Left renal cortex interstitium (tissue), 4 donors: ENCODE measurements at places on chromosomes 11 and 22.

- no peak for DNase-seq
Observed at GRCh38 chr11:134454146-134454690, 42.2 kb upstream of the B3GAT1 start.

GRCh38 chr11:59692915-59693314 lies 20.7 kb downstream of the OR10V1 start:
- DNase-seq = no peak

DNA sequence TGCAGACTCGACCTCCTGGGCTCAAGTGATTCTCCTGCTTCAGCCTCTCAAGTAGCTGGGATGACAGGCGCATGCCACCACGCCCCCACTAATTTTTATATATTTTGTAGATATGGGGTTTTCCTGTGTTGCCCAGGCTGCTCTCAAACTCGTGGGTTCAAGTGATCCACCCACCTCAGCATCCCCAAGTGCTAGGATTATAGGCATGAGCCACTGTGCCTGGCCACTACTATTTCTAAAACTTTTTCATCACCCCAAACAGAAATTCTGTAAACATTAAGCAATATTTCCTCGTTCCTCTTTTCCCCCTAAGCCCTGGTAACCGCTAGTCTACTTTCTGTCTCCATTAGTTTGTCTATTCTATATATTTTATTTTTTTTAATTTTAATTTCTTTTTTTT lies 9.0 kb upstream of the ATG16L2 start:
- DNase-seq = no peak

- DNase-seq = no peak
Observed at GRCh38 chr11:32188785-32189184, 97.9 kb downstream of the RCN1 start.

GRCh38 chr11:1953489-1954266 lies 6.5 kb downstream of the MRPL23 start:
- no peak for DNase-seq

DNA sequence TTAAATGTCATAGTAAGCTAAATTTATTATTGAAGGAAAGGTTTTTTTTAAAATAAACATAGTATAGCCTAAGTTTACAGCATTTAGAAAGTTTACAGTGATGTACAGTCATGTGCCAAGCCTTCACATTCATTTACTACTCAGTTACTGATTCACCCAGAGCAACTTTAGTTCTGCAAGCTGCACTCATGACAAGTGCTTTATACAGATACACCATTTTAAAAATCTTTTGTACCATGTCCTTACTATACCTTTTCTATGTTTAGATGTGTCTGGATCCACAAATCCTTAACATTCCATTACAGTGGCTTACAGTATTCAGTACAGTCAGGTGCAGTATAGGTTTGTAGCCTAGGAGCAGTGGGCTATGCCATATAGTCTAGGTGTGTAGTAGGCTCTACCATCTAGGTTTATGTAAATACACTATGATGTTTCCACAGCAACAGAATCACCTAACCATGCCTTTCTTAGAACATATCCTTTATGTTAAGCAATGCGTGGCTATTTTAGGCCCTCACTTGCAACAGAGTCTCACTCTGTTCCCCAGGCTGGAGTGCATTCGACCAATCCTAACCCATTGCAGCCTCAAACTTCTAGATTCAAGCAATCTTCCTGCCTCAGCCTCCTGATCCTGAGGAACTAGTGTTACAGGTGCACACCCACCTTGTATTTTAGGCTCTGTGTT lies 79.5 kb upstream of the SLC25A18 start:
- no peak for DNase-seq

DNA sequence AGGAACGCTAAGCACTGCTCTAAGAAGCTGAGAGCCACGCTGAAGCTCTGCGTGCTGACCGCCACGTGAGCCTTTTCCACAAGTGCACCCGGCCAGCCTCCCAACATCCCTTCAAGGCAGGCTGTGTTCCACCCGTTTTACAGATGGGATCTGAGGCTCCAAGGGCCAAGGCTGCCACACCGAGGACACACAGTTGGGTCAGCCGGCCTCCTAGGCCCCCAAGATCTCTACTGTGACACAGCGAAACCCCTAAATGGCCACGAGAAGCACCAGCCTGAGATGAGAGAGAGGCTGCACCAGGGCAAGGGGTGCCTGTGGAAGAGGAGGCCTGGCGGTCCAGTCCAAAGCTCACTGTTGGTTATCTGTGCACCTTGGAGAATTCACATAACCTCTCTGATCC lies 11.8 kb upstream of the CD5 start:
- DNase-seq = no peak

DNA sequence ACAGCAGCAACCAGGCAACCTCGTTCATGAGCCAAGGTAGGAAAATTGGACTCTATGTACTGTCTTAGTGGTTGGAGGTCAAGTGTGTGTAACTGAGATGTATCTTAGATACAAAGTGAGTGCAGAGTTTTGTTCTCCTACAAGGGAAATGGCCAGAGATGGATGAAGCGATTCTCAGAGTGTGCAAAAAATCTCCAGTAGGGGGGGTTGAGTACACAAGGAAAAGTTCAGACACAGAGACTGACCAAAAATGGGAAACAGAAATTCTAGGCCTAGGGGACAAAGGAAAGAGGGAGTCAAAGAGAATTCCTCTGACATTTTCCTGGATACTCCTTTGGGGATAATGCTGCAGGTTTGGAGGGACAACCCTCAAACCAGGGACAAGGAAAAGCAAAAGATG lies 38.2 kb upstream of the OR5AK2 start:
- DNase-seq = no peak

DNA sequence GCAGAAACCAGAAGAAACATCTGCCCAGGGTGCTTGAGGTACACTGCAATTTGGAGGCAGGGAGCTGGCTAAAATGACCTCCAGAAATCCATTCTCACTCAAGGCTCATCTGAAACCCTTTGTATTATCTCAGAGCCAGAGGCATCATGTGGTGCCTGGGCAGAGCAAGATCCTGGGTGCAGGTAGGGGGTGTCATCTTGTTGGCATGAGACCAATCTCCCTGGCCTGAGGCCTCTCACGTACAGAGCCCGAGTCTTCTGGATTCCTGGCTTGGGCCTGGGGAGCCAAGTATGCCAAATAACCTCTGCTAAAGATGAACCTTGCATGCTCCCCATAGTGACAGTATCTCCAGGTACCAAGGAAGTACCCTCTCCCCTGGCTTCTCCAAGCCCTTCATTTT lies 2.4 kb downstream of the LMO1 start:
- DNase-seq = no peak

GRCh38 chr11:93822359-93822758 lies 28.1 kb downstream of the VSTM5 start:
- DNase-seq = no peak

DNA sequence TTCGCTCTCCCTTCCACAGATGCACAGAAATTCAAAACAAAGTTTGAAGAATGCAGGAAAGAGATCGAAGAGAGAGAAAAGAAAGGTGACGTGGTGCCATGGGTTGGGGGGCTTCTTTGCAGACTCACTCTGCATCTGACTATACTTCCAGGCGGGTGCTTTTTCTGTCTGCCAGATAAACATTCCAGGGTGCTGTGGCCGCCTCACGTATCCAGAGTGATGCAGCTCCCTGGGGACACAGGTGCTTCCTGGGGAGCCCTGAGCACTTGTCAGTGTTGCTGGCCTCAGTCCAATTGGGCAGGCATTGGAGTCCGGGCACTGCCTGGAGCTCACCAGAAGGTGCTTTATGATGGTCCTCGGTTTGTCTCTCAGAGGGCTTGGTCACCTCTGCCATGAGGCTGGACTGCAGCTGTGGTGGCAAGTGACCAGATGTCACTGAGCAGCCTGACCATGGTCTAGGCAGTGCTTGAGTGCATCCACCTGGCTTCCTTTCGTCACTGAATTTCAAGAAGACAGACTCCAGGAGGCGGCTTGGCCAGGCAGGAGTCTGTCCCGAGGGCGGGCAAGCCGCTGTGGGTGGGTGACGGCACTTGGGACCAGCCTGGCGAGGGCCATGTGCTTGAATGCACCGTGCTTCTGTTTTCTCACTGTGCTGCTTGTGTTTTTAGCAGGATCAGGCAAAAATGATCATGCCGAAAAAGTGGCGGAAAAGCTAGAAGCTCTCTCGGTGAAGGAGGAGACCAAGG lies 5.1 kb upstream of the ZDHHC8 start:
- DNase-seq = no peak

- DNase-seq = no peak
Observed at GRCh38 chr11:4658629-4659445, 15.1 kb downstream of the OR51E1 start.

DNA sequence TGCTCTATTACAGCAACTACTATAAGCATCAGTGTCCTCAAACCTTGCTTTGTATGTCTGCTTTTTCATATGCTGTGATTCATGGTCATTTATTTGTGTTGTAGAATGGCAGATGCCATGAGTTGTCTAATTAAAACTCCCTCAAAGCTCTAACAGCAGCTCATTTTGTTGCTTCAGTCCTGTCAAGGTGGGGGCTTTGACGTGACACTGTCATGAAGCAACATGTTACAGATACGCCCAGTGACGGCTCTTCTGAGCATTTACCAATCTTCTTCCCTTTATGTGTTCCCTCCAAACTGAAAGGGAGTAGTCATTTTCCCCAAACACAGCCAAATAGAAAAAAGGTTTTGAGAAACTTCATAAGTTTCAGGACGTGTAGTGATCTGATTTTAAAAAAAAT lies 106.7 kb downstream of the DBX1 start:
- DNase-seq = no peak

DNA sequence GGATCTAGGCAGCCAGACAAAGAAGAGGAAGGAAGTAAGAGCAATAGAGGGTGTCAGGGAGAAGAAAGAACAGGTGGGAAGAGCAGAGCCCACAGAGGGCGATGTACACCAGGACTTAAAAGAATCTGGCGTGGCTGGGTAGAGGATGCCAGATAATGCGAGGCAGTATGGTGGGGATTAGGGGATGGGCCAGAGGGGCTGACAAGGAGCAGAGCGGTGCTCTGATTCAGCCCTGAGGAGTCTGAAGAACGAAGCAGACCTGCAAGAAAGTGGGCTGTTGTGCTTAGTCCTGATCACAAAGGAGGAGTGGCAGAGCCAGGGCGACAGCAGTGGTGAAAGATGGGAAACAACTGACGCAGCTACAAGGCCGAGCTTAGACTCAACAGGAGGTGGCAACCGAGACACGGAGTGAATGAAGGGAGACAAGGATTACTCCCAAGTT lies 163.7 kb downstream of the LARGE1 start:
- no peak for DNase-seq

DNA sequence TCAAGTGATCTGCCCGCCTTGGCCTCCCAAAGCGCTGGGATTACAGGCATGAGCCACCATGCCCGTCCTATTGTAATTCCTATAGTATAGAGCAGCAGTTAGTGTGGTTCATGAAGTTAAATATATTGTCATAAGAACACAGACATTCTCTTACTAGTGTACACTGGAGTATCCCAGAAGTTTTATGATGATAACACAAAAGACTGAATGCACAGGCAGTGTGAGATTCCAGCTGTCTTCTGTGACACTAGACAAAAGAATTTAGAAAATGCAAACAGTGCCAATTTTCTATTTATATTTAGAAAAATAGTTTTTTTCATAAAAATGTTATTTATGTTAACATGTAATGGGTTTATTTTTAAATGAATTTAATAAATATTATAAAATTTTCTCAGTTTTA lies 39.4 kb upstream of the RBX1 start:
- no peak for DNase-seq

GRCh38 chr11:12973528-12974181 lies 35.5 kb upstream of the RASSF10 start:
- DNase-seq = no peak

- no peak for DNase-seq
Observed at GRCh38 chr22:31828739-31829138, 74.9 kb downstream of the DEPDC5 start.

DNA sequence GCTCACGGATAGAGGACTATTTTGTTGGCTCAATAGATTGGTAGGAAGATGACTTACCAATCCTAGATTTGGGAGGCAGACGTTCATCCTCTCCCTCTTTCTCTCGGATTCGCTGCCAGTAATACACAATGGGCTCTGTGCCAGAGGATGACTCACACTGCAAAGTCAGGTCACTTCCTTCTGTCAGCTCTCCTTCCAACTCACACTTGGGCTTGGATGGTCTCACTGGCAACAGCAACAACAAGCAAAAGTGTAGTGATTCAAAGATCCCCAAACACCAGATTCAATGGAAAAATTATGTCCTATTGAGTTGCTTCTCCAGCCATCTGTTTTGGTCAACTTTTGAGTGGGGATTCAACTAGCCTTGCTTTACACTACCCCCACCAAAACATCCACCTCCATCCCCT lies 21.7 kb upstream of the HSPA8 start:
- DNase-seq = no peak

DNA sequence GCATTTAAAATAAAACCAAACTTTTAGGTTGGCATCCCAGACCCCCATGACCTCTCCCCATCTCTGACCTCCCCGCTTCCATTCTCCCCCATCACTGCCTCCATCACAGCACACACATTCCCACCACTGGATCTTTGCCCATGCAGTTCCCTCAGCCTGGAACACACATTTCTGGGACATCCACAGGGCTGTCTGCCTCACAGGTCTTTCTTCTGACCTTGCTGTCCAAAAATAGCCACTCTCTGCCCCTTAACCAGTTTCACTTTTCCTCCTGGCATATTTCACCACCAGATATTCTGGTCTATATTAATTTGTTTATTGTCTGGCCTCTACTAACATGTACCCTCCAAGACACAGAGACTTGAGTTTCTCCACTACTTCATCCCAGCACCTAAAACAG lies 75.2 kb upstream of the PRDM11 start:
- no peak for DNase-seq

GRCh38 chr11:77379253-77379652 lies 77.8 kb upstream of the GDPD4 start:
- no peak for DNase-seq

- no peak for DNase-seq
Observed at GRCh38 chr11:26719998-26720397, 1.9 kb downstream of the SLC5A12 start.

DNA sequence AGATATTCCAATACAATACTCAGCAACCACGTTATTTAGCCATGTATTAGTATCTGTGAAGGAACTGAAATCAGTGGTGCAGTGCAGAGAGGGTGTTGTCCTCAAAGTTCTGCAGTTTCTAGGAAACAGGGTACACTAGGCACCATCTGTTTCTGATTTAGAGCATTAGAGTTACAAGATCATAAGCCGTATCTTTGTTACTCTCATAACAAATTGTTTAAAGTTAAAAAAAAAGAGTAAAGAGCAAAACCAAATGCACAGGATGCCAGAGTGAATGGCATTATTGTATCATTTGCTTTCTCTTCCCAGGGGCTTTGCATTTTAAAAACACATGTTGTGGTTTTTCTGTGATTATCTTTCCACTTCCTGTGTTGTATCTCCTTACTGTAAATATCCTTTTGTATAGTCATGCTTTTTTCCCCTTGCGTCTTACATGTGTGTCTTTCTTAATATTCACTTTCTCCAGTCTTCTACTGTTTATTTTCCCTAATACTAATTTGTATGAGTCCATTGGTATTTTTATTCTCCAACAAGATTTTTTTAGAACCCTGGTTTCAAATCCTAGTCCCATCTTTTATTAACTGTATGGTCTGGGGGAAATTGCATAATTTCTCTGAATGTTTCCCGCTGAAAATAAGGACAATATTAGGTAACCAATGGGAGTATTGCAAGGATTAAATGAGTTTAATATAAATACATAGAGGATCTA lies 15.2 kb upstream of the NUP160 start:
- DNase-seq = no peak
